ENCODE measurements at places on chromosomes 3 and 15. TPM values are rescaled to one million over a fixed set of nuclear protein-coding genes. Genes with fewer than 3 reads are reported as not detected.
A peak's percentile ranks its signal among the peaks of the same experiment; 100 is the strongest.

DNA sequence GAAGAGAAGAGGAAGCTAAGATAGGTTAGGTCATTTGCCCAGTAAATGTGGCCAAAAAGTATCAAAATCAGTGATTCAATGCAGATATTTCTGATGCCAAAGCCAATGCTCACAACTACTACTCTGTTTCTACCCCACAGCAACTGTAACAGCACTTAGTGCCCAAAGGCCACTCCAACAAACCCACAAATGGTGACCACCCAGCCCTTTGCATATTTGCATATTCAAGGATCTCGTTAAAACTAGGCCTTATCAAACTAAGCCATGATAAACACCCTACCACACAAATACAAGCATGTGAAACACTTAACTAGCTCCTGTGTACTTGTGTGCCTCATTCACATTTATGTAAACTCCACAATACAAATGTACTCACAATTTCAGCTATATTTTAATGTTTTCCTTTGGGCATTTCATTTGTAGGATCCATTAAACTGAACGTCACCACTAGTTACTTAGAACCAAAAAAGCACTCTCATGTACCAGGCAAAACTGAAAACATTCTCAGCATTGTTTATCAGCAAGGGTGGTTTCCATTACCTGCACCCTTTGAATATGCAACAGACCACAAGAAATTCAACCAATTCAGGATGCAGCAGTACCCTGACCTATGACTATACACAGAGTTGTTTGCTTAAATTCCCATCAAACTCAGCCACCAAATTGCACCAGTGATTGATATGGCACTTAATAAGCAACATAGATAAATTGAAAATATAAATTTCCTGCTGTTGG lies 111.2 kb upstream of the STT3B start:
- no peak for DNase-seq

IL16 gene
- 15.2 TPM for total RNA-seq

- no peak for DNase-seq
Observed at GRCh38 chr15:88089024-88089620, 167.4 kb downstream of the NTRK3 start.

GRCh38 chr3:89107461-89108290 lies at the start of gene EPHA3:
Gene EPHA3 (plus strand): TSS chr3:89107621. CDS start chr3:89107749, 128 bp downstream.
- peak; percentile 18 for DNase-seq

DNA sequence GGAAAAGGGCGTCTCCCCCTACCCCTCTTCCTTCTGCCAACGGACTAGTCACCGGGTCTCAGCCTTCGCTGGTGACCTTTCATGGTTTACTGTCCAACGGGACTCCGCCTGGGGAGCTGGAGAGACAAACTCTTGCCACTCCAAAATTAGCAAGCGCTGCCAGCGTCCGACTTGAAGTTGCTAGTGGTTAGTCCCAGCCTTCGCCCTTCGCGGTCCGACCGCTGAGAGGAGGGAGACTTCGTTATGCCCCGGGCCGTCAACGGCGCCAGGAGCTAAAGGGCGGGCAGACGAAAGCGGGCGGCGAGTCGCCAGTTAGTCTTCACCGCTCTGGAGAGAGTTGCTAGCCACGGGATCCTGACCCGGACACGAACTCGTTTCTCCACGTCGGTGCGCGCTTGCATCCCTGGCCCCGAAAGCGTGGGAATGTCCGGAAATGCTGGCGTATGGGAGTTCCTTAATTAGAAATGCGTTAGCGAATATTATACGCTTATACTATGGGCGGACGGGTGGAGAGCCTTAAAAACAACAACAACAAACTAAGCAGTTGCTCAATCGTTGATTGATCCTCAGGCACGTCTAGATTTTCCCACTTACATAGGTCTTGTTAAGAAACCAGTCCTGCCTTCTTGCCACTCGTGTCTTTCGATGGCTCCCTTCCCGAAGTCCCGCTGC lies 716 bp downstream of the SMC4 start:
- DNase-seq = peak; percentile 87

C3orf20 gene
- not detected for total RNA-seq

All from lower leg skin (tissue), 4 donors.